ENCODE measurements at places on chromosomes 7 and 10.
A peak's percentile ranks its signal among the peaks of the same experiment; 100 is the strongest.

DNA sequence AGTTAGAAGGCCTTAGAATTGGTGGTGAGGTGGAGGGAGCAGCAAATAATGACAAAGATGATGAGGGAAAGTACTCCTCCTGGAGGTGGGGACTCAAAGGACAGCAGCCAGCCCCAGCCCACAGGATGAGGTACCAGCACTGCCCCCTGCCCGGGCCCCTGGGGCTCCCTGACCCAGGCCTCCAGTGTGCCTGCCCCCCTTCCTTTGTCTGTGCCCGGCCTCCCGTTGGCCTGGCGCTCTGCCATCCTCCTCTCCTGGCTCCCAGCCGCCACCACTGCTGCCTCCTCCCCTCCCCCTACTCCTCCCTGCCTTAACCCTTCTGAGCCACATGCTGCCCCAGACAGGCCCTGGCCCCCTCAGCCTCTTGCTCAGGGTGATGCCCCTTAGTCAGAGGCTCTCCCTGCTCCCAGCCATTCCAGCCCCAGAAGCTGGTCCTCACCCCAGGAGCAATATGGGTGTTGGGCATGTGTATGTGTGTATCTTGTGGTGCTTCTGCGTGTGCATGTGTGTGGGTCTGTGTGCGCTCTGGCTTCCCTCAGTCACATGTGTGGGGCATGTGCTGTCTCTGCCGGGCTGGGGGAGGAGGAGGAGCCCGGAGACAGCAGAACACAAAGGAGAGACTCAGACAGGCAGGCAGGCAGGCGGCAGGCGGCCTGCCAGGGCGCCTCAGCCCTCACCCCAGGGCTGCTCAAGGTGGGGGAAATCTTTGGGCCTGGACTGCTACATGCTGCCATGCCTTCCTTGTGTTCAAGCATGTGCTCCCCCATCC lies 2.6 kb downstream of the LDB1 start:
- peak; percentile 51 for DNase-seq

- DNase-seq = no peak
These were observed 5.7 kb downstream of the GLRX3 start for GRCh38 chr10:130141878-130142277.

DNA sequence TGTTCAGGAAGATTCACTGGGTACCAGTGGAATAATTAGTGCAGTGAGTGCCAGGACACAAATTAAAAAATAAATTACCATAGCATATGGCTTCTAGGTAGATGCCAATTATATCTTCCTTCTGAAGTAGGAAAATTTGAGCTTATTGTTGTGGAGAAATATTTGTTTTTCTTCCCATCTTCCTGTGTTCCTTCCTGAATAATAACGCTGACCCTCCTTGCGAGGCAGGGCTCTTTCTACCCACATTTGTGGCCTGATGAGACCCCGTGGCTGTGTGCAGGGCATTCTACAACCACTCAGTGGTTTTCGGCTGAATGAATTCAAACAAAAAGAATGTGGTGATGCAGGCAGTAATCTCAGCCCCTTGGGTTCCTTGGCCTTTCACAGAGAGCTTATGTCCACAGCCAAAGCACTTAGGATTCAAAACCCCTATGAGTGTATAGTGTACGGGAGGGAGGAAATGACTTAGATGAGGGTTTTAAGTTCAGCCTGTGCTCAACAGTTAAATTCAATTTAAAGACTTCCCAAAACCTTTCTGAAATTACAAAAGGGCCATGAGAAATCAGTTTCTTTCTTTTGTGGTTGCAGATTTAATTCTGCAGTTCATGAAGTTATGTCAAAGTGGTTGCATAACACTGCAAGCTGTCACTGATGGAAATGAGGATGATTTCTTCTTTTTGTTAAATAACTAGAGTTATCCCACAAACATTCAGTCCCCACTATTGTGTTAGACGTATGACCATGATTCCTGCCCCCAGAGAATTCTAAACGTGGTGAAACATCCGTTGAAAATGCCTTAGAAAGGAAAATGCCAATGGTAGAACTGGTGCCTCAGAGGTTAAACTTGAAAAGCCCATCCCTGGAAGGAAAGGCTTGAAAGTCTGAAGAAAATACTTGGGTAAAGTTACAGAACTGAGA lies 255.3 kb downstream of the FZD1 start:
- no peak for DNase-seq

- no peak for DNase-seq
These were observed 134.7 kb downstream of the NRP1 start for GRCh38 chr10:33199731-33200232.

- DNase-seq = no peak
These were observed 4.6 kb downstream of the TES start for GRCh38 chr7:116214921-116215320.

DNA sequence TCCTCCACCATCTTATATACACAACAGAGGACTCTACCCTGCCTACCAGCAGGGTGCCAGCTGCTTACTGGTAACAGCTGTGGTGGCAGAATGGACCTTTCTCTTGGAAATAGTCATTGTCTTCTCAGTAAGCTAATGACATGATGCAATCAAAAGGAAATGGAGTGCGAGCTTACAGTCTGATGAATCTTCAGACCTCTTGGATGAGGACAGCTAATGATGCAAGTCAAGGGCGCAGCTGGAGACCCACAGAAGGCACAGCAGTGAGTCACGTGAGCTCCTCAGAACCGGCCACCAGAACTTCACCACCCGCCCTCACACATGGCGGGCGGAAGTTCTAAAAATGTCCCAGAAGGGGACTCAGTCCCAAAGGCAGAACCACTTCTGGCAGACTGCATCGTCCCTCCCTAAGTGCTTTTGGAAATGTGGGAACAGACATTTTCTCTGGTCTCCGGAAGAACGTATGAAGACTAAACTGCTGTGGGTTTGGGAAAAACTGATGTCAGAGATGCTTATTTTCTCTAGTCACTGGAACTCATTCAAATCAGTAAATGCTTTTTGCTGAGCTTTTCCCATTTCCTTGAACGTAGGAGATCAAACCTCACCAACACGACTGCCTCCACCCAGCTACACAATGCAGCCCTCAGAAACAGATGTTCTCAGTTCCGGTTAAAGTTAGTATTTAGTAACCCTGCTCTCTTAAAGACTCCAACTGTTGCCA lies 96.4 kb downstream of the FAS start:
- no peak for DNase-seq

DNA sequence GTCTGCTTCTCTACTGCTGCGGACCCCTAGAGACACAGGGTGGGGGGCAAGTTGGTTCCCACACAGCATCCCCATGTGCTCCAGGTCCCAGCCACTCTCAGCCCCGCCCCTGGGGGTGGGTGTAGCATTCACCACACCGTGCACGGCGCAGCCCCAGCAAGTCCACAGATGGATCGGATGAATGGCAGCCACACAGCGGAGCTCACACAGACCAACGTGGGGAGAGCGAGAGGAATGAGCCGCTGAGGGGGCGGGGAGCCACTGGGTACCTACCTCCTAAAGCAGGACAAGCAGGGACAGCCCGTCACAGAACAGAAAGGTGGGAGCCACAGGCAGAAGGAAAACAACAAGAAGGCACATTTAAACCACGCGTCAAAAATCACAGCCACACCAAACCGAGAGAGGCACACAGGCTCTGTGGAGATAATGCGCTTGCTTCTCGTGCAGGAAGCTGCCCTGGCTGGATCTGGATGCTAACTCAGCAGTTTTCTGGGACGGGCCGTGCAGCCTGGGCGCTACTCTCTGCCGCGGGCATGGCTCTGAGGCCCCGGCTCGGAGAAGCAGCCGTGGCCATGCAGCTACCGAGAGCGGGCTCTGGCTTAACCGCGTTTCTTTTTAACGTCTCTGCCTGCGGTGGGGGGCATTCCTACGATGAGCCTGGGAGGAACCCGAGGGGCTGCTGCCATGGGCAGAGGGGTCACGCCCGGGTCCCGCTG lies 102.5 kb downstream of the CYTH3 start:
- no peak for DNase-seq

DNA sequence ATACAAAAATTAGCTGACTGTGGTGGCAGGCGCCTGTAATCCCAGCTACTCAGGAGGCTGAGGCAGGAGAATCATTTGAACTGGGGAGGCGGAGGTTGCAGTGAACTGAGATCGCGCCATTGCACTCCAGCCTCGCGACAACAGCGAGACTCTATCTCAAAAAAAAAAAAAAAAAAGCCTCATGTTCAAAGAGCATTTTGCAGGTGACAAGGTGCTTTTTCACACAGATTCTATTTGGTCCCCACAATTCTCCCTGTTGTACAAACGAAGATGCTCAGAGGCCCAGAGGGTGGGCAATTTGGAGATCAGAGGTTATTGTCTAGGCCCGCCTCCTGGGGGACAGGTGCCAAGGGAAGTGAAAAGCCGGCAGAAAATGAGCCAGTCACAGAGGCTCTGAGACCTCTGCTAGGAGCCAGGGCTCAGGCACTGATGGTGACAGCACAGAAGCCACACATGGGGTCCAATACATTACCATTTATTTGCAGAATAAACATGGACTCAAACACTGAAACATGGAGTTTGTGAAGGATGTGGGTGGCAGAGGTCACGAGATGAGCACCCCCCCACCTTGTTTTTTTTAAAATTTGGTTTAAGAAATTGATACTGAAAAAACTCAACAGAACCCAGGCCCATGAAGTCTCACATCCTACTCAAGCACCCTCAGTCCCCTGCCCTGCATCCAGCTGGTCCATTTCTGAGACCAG lies 882 bp upstream of the GAL3ST4 start:
- DNase-seq = no peak

All from stimulated activated CD4-positive, alpha-beta T cell treated with anti-CD3 and anti-CD28 coated beads, Interleukin-4, amount 100 ng/mL, for 48 hours (primary cell).